ENCODE measurements at places on chromosomes 12 and 14.

DNA sequence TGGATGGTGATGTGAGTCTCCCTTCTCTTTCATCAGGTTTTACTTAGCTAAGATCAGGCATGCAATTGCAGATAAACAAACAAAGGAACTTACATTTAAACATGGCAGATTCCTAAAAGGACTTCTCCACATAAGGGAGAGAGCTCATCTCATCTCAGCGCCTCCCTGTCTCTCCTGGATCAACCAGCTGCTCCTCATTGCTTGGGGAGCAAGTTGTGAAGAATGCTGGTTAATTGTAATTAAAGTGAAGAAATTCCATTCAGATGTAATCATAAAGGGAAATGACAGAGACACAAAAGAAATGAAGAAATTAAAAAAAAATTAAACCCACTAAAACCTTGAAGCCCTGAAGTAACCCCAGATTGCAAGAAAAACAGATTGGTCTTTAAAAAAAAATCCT lies 104.4 kb upstream of the DIO2 start:
- no peak for DNase-seq

GRCh38 chr12:83097643-83098342 lies 411.1 kb downstream of the TMTC2 start:
- DNase-seq, result no peak

DNA sequence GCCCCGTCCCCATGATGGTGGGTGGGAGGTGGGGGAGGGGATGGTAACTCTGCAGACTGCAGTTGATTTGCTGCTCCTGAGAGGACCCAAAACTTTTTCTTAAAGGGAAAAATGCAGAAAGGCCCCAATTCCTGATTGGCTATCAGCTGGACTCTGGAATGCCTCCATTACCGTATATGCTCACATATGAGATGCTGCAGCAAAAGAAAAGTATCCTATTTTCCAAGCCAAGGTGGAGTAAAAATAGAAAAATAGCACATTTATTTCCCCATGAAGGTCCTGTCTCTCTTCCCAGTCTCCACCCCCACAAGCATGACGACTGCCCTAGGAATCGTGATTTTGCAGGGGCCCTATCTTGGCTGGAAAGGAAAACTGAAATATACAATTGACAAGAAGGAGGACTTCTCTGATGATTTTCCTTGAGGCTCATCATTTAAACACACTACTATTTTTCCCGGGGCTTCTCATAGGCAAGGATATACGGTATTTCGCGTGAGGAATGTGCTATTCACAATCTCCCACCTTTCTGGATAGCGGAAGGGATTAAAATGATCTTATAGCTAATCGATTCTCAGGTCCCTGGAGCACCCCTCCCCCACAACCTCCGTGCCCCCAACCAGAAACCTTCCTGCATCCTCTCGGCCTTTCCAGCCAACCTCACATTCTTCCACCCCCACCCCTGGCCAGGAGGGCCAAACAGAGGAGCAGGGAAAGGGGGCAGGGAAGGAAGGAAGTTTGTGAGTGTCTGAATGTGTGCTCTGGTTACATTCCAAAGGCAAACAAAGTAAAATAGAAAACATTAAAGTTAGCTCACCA lies 138.9 kb upstream of the CCND2 start:
- no peak for DNase-seq

- no peak for DNase-seq
These were observed 267.4 kb upstream of the PELI2 start for GRCh38 chr14:55850825-55851241.

DNA sequence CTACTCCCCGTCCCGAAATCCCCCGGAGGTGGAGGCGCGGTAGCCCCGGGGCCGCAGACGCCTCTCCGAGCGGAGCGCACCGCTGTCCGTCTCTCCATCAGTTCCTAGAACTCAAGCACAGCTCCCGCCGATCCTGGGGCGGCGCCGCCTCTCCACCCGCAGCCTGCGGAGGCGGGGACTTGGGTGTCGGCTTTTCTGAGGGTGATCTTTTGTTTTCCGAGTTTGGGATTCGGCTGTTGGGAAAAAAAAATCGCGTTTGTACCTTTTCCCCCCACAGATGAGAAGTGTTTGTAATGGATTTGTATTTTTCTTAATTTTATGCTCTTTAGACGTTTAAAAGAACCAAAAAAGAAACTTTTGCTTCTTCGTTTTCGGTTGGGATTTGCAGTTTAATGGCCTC lies 26.6 kb downstream of the LRCOL1 start:
- no peak for DNase-seq

- DNase-seq, result peak; percentile 79
These were observed 65.6 kb upstream of the TCL1B start for GRCh38 chr14:95620659-95621059.

- DNase-seq, result no peak
These were observed 567.4 kb downstream of the NRXN3 start for GRCh38 chr14:78737601-78738000.
